ENCODE measurements at places on chromosomes 13 and 19.

- no peak for DNase-seq
Measured at GRCh38 chr13:109362616-109363015, 423.8 kb downstream of the IRS2 start.

- DNase-seq = no peak
Measured at GRCh38 chr19:52785506-52785905, 1.1 kb downstream of the ZNF600 start.

DNA sequence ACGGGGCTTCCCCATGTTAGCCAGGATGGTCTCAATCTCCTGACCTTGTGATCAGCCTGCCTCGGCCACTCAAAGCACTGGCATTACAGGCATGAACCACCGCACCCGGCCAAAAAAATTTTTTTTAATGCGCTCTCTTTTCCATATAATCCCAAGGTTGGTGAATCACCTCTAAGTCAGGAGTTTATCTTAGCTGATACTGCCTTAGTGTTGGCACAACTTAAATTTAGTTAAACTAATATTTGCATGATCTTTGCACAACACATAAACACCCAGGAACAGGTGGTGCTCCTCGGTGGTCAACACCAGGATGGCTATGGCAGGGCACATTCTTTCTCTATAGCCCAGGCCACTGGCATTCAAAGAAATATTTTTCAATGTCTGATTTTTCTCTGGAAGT, 24.1 kb upstream of the PSG7 start:
- DNase-seq = no peak

- no peak for DNase-seq
Measured at GRCh38 chr19:17751912-17752273, 616 bp downstream of the FCHO1 start.

DNA sequence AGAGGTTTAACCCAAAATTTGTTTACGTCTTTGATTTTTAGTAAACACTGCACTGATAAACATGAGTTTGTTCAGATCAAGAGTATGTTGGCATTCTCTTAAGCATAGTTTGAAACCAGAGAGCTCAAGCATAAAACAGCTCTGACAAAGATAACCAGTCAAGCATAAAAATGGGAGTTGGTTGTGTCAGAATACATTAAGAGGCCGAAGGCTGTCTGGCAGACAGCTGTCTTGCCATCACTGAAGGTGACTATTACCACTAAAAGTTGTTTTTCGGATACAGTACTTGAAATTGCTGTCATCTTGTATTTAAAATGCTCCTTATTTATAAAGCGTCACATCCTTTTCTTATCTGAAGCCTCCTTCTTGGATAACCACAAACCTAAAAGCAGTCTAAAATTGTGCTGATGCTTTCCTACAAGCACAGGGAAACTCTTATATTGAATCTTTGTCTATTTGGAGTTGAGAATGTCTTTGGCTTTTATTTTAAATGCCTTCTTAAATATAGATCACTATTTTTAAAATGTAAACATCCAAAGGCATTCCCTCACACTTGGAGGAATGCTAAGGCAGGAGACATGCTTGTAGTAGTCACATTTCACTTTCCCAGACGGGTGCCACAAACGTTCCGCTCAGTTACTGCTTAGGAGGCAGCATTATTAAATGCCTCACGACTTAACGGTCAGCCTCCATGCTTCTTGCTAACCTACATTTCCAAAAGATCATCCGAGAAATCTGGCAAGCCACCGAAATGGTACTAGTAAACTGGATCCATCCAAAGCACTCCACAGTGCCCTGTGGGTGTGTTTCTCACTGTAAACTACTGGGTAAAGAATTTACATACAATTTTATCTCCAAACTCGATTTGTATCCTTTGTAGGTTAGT, 1.5 kb downstream of the SMAD9 start:
- no peak for DNase-seq

DNA sequence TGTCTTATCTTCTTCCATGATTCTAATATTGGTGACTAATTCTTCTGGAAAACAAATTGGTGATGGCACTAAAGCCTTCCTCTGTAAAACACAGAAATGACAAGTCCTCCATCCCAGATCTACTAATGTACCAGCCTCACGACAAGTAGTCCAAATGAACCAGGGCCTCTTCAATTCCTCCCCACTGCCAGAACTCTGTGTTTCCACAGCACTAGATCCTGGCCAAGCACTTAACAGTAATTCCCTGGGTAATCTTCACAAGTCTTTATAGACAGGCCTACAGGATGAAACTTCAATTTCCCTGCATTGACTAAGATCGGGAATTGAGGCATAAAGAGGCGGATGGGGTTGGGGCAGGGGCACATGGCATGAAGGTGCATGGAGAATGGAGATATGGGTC, 52.7 kb downstream of the SIAH3 start:
- no peak for DNase-seq

GRCh38 chr13:114112826-114113322, 19.5 kb downstream of the RASA3 start:
- no peak for DNase-seq

DNA sequence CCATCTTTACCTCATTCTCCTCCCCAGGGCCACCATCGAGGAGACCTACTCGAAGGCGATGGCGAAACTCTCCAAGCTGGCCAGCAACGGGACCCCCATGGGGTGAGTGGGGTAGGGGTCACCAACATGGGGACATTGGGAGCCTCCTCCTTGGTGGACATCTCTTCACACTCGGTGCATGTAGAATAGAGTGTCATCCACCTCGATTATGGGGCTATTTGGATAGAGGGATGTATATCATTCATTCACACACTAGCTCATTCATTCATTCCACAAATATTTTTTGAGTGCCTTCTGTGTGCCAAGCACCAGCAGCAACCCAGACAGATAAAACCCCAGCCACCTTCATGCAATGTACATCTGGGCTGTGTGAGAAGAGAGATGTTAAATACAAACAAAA, 13.1 kb downstream of the FCHO1 start:
- DNase-seq = no peak

GRCh38 chr19:50896591-50897190, 14.5 kb downstream of the KLK4 start:
- no peak for DNase-seq

DNA sequence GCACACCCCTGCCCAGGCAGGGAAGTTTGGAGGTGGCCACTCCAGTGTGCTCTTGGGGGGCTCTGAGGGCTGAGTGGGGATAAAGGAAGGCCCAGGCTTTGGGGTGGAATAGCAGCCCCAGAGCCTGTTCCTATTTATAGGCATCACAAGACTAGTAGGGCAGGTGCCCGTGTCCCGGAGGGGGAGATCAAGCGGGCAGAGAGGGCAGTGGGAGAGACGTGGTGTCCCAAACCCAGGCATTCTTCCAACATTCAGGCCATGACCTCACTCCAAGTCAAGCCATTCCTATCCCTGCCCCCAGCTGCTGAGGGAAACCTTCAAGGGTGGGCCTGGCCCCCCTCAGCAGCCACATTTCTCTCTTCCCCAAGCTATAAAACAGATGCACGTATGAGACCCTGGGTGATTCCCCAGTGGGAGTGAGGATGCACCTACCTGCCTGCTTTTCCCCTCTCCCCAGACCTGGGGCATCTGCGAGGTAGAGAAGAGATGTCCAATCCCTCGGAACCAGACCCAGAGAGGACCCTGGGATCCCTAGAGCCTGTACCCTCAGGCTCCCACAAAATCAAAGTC, 3.9 kb downstream of the WIZ start:
- DNase-seq = no peak

DNA sequence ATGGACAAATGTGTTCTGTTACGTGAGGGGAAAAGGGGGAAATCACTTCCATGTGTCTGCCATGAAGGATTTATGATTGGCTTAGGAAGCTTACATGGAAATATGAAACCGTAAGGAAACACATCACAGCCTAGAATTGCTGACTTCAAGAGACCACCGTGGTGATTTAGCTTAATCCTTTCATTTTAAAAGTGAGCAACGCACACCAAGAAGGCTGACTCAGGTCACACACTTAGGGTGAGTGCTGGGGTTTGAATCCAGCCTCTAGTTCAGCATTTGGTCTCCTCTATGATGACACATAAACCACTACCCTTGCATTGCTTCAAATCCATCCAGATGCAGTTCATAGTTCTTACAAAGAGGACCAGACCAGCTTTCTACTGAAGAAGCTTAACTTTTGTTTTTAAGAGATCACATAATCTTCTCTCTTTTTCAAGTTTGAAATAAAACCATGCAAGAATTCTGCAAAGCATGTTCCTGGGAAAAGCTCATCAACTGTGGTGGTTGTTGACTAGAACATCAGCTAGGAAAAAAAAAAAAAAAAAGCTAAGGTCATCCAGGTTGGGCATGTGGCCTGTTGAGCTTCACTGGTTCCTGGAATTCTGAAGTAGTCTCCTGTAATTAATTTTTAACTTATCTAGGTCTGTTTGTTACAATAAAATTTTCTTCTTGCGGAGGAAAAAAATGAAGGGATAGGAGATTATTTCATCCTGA, 60.2 kb upstream of the KL start:
- no peak for DNase-seq

DNA sequence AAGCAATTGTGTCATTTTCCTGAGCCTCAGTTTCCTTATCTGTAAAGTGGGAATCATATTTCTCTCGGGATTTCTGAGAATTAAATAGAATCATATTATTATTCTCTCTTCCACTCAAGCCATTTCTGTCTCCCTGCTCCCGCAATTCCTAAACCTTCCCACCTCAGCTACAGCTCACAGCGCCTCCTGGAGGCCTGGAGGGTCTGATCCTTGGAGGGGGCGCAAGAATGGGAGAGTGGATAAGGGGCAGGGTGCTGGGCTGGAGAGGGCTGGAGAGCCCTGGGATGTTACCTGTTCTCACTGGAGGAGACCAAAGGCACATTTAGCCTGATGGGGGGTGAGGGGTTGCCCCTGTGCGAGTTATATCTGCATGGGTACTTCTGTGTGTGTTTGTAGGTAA, 31.1 kb upstream of the CYP2S1 start:
- DNase-seq = no peak

DNA sequence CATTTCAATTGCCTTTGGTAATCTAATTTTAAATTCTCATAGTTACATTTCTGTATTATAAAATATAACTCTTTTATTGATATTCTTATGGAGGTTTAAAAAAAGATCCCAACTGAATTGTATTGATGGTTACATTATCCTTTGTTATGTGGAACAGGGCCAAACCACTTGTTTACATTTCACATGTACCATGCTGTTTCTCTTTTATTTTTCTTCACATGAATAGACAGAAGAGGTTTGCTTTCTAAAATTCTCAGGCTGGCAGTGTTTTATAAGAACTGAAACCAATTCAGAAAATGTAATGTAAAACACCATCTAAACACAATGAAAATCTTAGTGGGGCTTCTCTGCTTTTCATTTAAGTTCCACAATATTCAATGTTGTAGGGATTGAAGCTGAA, 122.5 kb downstream of the GPC5 start:
- no peak for DNase-seq

GRCh38 chr19:58480831-58481230, 4.7 kb downstream of the ZNF446 start:
- DNase-seq = no peak

DNA sequence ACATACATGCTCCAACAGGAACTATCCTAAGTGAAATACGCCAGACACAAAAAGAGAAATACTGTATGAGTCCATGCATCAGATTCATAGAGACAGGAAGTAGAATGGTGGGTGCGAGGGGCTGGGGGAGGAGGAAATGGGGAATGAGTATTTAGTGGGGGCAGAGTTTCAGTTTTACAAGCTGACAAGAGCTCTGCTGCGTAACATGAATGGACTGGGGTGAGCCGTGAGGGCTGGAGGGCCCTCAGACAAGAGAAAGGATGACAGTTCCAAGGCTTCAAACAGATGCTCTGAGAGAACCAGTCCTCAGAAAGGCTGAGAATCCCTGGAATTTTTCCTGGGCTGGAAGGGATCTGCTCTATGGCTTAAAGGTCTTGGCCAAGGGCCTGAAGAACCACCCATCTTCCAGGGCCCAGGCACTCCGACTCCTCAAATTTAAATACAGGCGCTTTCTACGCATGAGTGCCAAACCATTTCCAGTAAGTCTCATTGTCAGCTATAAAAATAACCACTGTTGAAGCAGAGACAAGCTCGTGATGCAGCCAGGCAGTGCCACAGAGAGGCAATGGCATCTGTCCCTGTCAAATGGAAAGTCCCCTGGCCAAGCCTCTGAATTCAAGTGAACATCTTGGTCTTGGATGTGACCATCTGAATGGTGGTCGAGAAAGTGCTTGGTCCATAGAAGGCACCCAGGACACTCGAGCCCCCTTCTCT, 17.5 kb downstream of the KLF2 start:
- DNase-seq = no peak

- DNase-seq = no peak
Measured at GRCh38 chr13:108877300-108877699, 247.9 kb downstream of the MYO16 start.

DNA sequence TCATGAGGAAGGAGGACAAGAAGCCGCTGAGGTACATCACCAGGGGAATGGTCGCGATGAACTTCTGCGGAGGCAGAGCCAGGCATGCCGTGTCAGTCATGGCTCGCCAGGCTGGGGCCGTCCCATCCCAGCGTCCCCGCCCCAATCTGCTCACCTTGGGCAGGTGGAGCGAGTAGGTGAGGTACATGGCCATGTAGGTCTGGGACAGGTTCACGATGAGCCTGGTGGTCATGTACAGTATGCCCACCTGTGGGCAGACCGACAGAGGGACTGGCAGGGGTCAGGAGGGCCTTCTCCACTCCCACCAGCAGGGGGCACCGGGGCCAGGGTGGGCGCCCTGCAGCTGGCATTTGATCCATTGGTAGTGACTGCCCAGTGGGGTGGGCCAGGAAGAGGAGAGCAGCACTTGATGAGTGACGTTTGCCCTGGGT, 8.3 kb downstream of the TEKTIP1 start:
- DNase-seq = no peak

DNA sequence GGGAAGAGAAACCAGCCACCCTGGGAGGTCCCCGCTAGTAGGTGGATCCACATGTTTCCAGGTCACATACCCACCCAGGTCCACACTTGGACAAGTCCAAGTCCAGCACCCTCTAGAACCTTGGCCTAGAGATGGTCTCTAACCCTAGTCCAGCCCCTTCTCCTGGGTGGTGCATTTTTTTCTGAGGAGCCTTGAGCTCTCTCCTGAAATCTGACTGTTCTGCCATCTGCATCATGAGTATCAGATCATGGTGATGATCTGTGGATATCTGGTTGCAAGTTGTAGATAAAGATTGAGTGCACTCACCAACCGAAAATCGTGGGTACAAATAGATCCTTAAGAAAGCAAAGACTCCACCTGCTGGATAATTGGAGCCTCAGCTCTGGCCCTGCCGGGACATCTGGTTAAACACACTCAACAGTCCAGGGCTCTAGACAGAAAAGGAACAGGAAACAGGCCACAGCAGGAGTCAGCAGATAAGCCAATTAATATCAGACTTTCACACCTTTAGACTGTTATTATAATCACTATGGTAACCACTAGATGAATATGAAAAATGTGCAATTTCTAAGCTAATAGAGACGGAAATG, 41.1 kb downstream of the GPR12 start:
- no peak for DNase-seq

All from mesothelial cell of epicardium (in vitro differentiated cells).